ENCODE measurements at places on chromosomes 7 and 10.

- no peak for DNase-seq
These were observed 89.3 kb downstream of the SEC23IP start for GRCh38 chr10:119981826-119982225.

DNA sequence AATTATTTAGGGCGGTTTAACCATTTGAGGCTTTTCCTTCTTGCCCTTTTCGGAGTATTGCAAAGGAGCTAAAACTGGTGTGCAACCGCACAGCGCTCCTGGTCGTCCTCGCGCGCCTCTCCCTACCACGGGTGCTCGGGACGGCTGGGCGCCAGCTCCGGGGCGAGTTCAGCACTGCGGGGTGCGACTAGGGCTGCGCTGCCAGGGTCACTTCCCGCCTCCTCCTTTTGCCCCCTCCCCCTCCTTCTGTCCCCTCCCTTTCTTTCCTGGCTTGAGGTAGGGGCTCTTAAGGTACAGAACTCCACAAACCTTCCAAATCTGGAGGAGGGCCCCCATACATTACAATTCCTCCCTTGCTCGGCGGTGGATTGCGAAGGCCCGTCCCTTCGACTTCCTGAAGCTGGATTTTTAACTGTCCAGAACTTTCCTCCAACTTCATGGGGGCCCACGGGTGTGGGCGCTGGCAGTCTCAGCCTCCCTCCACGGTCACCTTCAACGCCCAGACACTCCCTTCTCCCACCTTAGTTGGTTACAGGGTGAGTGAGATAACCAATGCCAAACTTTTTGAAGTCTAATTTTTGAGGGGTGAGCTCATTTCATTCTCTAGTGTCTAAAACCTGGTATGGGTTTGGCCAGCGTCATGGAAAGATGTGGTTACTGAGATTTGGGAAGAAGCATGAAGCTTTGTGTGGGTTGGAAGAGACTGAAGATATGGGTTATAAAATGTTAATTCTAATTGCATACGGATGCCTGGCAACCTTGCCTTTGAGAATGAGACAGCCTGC, 3.1 kb downstream of the FZD1 start:
- no peak for DNase-seq

- no peak for DNase-seq
These were observed 30.9 kb upstream of the KLHL7 start for GRCh38 chr7:23074443-23075261.

GRCh38 chr7:134811765-134812164, 32.3 kb downstream of the CALD1 start:
- DNase-seq, result no peak

- DNase-seq, result no peak
These were observed 378.5 kb downstream of the DNAJB6 start for GRCh38 chr7:157715071-157715937.

DNA sequence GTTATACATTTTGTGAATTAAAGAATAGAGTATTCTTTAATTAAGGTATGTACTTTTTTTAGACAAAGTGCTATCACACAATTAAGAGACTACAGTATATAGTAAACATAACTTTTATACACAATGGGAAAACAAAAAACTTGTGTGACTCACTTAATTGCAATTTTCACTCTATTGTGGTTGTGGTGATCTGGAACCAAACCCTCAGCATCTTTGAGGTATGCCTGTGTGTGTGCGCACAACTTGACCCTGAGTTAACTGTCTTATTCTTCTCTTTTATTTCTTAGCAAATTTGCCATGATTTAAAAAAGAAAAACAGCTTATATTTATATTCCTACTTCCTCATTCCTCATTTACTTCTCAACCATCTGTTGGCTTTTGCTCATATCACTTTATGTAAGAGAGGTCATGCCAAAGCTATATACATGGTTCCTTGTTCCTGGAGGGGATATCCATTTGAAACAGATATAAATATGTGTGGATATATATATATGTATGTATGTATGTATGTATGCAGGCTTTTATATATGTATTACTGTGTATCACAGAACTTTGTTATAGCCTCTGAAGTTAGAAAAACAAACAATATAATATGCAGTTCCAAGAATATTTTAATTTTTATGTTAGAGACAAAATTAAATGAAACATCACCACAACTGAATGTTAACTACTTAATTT, 259.5 kb upstream of the HGF start:
- no peak for DNase-seq

DNA sequence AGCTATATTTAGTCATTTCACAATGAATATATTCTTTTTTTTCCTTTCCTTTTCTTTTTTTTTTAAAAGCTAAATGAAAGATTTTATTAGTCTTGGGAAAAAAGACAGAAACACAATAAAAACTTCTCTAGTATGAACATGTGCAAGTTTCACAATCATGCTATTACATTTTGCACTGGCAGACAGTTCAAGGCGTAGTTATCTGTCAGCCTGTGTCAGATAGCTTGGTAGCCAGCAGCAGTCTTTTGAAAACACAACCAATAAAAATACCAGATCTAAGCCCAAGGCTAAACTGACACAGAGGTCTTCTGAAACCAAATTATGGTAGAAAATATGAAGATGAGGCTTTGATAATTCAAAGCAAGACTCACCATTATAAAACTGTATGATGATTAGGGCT, 205.8 kb upstream of the TEX47 start:
- DNase-seq, result no peak

- no peak for DNase-seq
These were observed 30.4 kb downstream of the RAMP3 start for GRCh38 chr7:45187946-45188411.

DNA sequence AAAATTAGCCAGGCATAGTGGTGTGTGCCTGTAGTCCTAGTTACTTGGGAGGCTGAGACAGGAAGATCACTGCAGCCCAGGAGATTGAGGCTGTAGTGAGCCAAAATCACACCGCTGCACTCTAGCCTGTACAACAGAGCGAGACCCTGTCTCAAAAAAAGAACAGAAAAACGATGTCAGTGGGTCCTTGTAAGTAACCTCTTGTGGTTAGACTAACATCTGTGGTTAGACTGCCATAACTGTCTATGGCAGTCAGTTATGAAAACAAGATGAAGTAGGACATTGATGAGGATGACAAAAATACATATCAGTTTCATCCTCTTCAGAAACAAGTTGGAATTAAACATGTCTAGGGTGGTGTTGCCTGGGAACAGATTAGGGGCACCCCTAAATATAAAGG, 53.3 kb downstream of the AKAP9 start:
- DNase-seq, result no peak

- no peak for DNase-seq
These were observed 284 bp downstream of the CXCL12 start for GRCh38 chr10:44384601-44385025.

DNA sequence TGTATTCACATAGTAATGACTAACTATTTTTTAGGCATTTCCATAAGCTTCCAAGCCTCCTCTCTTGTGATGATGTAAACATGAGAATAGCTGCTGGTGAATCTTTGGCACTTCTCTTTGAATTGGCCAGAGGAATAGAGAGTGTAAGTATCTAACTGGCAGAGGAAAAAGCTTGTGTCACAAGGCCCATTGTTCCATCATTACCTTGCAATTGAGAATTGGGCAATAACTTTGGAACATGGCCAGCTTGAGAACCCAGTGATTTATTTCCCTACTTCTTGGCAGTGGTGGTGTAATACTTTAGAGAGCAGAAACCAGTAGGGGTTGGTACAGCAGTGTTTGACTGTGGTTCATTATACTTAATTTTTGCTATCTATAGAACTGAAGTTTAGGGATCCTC, 12.0 kb downstream of the IFRD1 start:
- DNase-seq, result no peak

GRCh38 chr7:150927157-150927955, 50.8 kb downstream of the KCNH2 start:
- no peak for DNase-seq

DNA sequence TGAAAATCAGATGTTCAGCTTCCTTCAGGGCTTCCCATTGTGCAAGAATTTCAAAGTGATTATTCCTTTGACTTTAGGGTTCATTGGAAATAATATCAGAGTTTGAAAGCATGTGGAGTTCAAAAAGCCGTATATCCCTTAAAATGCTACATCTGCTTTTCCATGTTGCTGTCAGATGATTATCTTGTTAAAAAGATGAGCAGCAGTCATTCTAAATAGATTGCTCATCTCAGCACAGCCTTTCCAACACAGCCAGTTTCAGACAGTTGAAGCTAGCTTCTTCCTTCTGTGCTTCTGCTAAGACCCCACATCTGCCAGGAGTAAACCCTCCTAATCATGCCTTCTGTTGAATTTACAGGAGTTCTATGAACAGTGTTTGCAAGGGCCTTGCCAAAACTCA, 204.4 kb upstream of the PTER start:
- DNase-seq, result no peak

DNA sequence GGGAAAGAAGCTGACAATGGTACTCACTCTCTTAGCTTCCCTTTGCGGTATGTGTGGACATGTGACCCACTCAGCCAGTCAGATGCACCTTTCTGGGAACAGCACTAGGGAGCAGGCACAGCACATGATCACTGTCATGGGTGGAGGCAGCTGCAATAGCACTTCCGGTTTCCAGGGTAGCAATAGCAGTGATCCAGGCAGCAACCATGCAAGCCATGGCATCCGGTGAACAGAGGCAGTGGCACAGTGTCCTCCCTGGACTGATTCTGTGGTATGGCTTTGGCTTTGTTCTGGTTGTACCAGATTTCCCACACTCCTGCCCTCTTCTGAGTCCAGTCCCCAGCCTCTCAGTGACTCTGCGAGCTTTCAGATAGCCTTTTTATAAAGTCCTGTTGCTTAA, 86.8 kb upstream of the NAMPT start:
- DNase-seq, result no peak

GRCh38 chr10:6503171-6503570, 76.9 kb downstream of the PRKCQ start:
- no peak for DNase-seq

DNA sequence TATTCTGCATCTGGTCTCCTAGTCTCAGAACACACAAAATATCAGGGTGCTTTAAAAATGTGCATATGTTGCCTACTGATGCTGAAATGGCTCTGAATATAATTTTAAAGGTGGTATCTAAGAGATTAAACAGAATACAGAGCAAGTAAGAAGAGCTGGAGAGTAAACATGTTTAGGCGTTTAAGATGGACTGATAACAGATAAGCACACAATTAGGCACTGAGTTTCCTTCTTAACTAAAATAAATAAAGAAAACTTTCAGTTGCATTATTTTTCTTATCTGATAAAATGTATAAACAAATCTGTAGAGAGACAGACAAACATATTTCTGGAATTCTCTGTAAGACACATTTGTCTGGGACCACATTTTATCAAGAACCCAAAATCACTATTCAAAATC, 35.6 kb upstream of the DGKB start:
- no peak for DNase-seq

DNA sequence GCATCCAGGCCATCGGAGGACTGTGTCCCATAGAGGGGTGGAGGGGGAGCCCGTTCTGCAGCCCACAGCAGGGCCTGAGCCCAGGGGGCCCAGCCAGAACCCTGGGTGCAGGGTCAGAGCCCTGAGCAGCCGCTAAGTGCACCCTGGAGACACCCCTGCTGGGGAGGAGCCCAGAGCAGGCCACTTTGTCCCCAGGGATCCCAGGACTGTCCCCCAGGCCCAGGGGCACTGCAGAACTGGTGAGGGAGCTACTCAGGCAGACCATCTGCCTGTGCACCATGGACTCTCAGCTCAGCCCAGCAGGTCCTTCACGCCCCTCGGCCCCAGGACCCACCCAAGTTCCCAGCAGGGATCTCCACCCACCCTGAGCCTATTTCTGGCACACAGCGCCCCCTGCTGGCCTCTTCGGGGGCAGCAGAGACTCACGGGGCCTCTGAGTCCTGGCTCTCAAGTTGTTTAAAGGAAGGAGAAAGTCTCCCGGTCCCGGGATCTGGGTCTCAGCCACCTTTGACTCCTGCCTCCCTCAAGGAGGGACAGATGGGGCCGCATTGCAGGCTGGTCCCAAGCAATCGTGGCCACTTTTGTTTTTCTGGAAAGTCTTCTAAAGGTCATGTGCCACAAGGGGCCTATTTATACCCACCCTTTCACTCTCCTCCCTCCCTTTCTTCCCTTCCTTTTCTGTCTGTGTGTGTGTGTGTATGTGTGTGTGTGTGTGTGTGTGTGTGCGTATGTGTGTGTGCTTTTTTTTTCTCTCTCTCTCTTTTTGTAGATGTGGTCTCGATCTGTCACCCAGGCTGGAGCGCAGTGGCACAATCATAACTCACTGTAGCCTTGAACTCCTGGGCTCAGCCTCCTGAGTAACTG, 90.3 kb downstream of the MYL10 start:
- DNase-seq, result peak; percentile 9

DNA sequence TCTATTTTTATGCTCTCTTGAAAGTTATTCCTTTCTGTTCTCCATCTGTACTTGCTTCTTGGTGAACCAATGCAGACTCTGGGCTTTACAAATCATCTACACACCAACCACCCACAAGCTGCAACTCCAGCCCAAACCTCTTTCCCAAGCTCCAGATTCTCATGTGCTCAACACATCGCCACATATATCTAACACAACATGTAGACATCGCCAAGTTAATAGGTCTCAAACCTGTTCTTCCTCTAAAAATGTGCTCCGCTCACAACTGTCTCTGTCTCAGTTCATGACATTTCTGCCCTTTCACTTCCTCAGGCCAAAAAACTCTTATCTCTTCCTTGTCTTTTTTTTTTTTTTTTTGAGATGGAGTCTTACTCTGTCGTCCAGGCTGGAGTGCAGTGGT, 95.7 kb upstream of the EEPD1 start:
- no peak for DNase-seq

GRCh38 chr10:14707481-14707880, 67.2 kb downstream of the FAM107B start:
- DNase-seq, result no peak

DNA sequence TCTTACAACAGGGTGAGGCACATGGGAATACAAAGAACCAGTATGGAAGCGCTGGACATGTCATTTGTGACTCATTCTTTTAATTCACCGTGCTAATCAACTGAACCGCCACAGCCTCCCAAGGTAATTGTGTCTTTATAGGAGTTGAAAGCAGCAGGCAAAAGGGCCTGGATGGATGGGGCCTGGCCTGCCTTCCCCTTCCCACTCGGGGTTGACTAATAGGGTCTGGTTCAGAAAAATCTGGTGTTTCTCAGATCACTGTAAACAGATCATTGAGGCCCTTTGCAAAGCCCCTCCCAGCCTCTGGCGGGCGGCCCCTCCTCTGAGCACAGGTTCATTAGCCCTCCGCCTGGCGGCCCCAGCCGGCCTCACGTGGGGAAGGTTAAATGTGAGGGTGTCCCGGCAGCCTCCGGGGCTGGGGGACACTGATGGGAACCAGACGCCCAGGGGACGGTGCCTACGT, 100.8 kb downstream of the EBF3 start:
- DNase-seq, result no peak

- DNase-seq, result no peak
These were observed 12.2 kb downstream of the SNX13 start for GRCh38 chr7:17928055-17928454.

- no peak for DNase-seq
These were observed 314.0 kb downstream of the CDK14 start for GRCh38 chr7:90910136-90910535.

- DNase-seq, result no peak
These were observed 87.9 kb upstream of the PDE1C start for GRCh38 chr7:32158076-32158475.

GRCh38 chr7:78090616-78091015, 292.0 kb downstream of the PHTF2 start:
- no peak for DNase-seq

DNA sequence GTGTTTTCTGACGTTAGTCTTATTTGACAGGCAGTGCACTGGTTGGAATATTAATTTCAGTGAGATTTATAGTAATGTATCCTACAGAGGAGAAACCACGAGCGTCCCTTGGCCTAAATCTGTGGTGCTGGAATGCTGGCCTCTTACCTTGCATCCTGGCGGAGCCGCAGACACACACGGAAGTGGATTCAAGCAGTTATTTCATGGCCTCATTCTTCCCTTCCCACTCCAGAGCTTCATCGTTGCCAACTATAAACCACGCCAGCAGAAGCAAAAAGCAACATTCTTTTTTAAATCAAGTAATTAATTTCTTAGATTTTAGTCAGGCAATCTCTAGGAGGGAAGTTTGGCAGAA, 13.1 kb downstream of the WIPI2 start:
- no peak for DNase-seq

All from stimulated activated CD8-positive, alpha-beta memory T cell treated with anti-CD3 and anti-CD28 coated beads, Interleukin-15, amount 100 ng/mL, for 4 hours (primary cell).